ENCODE measurements at places on chromosomes 12 and 14. TPM values are rescaled to one million over a fixed set of nuclear protein-coding genes. Genes with fewer than 3 reads are reported as not detected.

DNA sequence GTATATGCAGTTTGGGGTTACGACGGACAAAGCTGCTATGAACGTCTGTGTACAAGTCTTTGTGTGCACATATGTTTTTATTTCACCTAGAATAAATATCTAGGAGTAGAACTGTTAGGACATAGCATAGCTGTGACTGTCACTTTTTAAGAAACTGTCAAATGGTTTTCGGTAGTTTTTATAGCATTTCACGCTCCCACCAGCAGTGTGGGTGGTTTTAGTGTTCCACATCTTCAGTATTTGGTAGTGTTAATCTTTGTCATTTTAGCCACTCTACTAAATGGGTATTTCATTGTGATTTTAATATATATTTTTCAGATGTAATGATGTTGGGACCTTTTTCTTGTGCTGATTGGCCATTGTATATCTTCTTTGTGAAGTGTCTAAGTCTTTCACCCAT, 109.1 kb upstream of the BCAT1 start:
- no peak for DNase-seq

GRCh38 chr12:49138587-49138986, 7.4 kb upstream of the TUBA1B start:
- no peak for DNase-seq

DNA sequence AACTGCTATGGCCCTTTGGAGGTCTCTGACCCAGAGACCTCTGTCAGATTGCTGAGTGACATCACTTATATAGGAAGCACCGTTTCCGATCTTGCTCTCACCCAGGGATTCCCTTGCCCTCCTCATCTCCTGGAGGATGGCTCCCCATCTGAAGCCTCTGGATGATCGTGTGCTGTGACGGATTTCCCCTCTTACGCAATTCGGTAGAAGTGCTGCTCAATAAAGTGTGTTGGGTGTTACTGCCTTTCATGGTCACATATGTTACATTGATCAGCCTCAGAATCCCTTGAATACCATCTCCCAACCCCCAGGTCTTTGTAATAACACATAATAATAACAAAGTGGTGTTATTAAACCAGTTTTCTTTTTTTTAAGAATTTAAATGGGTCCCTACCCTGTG, 107.3 kb upstream of the CLEC14A start:
- DNase-seq = peak; percentile 13

DNA sequence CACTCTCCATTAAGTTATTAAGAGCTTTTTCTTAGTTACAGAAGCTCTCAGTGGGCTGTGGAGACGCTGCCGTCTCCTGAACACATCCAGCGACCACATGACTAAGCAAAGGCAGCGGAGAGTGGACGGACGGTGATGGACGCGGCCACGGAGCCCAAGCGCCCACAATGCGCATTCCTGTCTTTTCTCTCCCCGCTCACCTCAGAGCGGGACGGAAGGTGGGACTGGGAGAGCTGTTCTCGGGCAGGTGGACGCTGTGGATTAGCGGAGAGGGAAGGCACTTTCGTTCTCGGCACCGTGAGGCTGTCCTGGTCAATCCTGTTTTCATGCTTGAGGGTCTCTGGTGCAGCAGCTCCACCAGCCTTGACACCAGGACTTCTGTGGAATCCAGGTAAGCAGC, 2.6 kb upstream of the ANKLE2 start:
- DNase-seq = peak; percentile 36

DNA sequence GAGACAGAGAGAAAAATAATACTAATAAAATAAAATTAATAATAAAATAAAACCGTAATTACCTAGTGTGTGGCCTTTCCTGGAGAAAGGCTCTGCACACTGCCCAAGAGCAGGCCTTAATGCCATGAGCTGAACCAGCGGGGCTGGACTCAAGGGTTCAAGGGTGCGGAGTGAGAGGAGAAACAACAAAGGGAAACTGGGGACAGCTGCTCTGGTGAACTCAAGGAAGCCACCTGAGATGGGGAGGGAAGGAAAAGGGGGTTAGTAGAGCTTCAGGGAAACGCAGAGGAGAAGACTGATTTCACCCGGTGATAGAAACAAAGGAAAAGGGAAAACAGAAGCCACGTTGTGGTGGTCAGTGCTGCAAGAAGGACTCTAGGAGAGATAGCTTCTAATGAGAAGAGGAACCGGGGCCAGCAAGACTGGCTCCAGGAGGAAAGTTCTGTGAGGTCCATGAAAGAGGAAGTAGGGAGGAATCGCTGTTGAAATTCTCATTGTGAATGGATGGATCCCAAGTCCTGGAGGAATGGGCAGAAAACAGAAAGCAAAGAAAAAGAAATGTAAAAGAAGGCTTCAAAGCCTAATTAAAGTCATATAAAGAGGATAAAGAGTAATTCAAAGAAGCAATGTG, 48.3 kb upstream of the BCL2L14 start:
- no peak for DNase-seq

- DNase-seq = no peak
Observed at GRCh38 chr14:94139006-94139405, 9.6 kb upstream of the IFI27L2 start.

DNA sequence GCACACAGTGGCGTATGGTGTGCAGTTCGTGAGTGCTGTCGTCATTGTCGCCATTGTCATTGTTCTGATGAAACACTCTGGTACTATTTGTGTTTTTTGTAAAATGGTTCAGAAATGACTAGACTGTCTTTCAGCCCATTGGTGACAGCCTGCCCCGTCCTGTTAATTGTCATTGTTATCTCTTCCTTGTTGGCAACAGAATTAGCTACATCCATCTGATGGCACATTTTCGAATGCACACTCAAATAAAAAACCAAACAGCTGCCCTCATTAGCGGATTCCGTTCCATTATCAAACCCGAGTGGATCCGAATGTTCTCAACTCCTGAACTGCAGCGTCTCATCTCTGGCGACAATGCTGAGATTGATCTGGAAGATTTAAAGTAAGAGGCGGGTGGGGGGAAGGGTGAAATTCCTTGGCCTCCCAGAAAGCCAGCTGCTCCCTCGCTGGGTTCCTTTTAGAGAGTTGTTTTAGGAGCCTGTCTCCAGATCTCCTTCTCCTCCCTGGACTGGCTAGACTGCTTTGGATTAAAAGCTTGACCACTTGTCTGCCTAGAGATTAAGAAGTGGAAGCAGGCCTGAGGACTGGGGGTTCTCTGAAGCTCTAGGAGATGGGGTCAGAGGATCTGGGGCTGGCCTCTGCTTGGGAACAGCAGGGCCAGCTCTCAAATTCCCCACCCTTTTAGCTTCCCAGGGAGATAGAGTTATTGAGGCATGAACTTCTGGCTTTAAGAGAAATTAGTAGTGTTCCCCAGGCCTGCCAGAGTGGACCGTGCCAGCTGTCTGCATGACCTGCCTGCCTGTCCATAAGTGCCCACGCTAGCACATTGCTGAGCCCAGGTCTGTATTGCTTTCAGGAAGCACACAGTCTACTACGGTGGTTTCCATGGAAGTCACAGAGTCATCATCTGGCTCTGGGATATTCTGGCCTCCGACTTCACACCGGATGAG, 43.3 kb downstream of the MMAB start:
- DNase-seq = peak; percentile 72

DNA sequence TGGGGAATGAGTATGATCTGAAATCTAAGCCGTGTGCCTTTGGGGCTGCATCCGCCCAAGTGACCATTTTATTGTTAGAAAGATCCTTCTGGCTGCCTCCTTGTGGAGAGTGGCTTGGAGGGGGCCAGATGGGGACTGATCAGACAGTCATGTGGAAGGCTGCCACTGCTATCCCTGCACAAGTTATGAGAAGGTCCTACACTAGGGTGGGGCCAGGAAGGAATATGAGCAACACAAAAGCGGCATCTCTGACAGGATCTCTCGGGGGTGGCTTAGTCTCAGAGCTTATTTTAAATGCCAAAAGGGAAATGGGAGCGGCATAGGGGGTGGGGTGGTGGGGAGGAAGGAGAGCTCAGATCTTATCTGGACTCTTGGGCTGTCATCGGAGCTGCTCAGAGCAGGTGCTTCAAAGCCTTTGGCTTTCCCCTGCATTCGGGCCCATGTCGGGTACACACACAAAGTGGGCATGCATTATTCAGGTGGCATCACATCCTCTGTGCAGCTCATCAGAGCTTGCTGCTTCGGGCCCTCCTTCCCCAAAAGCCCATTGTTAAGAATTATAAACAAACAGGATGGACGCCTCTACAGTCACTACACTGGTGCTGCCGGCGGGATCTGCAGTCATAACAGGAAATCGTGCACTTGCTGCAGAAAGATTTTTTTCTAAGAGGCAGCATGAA, 805.4 kb downstream of the VRK1 start:
- DNase-seq = no peak

DNA sequence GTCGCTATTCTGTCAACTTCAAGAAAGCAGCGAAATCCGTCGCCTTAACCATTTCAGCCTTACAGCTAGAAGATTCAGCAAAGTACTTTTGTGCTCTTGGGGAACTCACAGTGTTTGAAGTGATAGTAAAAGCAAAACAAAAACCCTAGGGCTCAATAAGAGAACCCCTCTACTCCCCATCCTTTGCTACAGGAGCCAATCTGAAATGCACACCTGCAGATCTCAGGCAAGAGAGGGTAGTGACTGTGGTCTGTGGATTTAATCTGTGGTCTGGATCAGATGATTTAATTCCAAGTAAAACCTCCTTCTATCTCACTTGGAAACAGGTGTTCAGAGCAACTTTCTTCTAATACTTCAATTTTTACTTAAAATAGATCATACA, 422.9 kb upstream of the OR4E1 start:
- DNase-seq = no peak

DNA sequence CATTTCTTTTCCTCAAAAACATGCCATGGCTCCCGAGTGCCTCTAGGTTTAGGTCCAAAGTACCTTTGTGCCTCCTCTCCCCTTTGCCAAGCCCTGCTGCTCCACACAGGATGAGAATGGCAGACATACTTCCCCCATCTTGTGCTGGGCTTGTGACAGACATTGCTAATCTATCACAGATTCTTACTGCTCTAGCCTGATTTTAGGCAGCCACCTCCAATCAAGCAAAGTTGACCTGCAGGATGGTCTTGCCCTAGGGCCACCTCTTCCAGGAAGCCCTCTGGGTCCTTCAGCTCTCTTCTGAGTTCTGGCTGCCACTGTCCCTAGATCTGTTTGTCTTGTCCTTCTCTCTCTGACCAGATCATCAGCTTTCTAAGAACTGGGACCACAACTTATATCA, 20.5 kb downstream of the FOXN4 start:
- no peak for DNase-seq

DNA sequence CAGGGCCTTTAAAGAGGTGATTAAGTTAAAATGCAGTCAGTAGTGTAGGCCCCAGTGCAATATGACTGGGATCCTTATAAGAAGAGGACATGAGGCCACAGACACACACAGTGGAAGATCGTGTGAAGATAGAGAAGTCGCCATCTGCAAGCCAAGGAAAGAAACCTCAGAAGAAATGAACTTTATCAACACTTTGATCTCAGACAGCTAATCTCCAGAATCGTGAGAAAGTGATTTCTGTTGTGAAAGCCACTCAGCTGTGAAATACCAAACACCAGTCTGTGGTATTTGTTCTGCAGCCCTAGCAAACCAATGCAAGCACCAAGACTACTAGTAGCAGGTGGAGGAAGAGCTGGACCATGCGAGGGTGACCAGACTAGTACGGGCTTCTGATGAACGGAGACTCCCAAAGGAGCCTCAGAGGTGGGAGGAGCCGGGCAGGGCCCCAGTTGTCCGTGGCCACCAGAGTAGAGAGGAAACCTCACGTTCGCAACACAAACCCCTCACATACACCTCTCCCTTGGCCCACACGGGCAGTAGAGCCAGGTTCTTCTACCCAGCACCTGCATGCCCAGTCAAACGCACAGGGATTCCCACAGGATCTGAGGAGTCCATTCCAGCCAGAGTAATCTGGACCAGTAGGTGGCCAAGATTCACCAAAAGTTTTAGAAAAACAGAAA, 243.0 kb downstream of the TTC8 start:
- DNase-seq = peak; percentile 8

ANKRD33 gene
- total RNA-seq = 1.6 TPM

GSG1 gene
- total RNA-seq = 0.07 TPM

A2ML1 gene
- 3.9 TPM for total RNA-seq
